AG04450 (cell line): ENCODE measurements at places on chromosomes 12 and 14.
A peak's percentile ranks its signal among the peaks of the same experiment; 100 is the strongest.

GRCh38 chr14:30054201-30054600 lies 126.6 kb upstream of the PRKD1 start:
- DNase-seq, result no peak

- DNase-seq, result no peak
Measured at GRCh38 chr14:88960496-88960895, 136.0 kb downstream of the TTC8 start.

DNA sequence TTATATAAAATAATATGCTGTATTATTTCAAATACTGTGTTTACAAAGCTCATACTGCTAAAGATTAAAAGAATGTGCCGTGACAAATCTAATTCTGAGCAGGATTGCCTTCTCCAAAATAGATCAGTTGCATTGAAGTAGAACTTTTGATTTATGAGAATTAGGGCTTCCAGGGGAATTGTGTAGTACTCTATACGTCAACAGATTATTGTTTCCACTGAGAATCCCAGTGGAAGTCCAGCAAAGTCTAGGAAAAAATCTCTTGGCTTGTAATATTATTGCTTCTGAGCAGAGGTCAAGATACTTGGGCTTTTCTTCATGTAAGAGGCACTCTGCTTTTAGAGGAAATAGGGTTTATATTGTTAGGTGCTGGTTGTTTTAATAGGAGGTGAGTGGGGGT lies 133.9 kb downstream of the TRHDE start:
- DNase-seq, result no peak

GRCh38 chr12:108634341-108634751 lies 652 bp upstream of the SELPLG start:
- DNase-seq, result no peak

GRCh38 chr12:50365709-50366406 lies 30.6 kb downstream of the FAM186A start:
- DNase-seq, result no peak

DNA sequence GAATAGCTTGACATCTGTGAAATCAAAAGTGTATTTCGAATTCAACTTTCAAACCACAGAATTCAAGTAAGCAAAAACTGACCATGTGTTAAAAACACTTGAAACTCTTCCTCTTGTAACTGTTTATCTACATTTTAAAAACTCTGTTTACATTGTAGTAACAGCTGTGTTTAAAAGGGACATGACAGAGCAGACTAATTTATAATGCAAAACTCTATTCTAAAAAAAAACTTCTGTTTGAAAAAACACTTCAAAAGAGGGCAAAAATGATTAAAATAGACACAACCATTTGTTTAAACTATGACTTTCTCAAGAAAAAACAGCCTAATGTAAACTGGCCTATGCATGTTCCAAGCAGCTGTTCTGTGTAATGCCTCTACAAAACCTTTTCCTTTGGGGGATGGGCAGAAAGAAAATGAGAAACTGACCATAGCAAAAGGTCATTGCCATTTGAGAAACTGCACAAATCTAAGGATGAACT lies 149.1 kb upstream of the HMGA2 start:
- DNase-seq, result peak; percentile 56
